ENCODE measurements at places on chromosomes 16 and 17.
A peak's percentile ranks its signal among the peaks of the same experiment; 100 is the strongest.

- no peak for DNase-seq
Measured at GRCh38 chr17:9079461-9080103, 58.3 kb downstream of the NTN1 start.

- no peak for DNase-seq
Measured at GRCh38 chr16:2821487-2822157, 4.6 kb downstream of the PRSS21 start.

GRCh38 chr17:50967795-50968194, 101.6 kb upstream of the TOB1 start:
- DNase-seq, result no peak

GRCh38 chr17:16100737-16101400, 101.2 kb downstream of the TTC19 start:
- no peak for DNase-seq

GRCh38 chr17:41492351-41492750, 2.6 kb upstream of the KRT36 start:
- no peak for DNase-seq

GRCh38 chr17:80287806-80288567, 27.3 kb downstream of the RNF213 start:
- DNase-seq, result no peak

- no peak for DNase-seq
Measured at GRCh38 chr17:45092911-45093430, 31.9 kb downstream of the NMT1 start.

DNA sequence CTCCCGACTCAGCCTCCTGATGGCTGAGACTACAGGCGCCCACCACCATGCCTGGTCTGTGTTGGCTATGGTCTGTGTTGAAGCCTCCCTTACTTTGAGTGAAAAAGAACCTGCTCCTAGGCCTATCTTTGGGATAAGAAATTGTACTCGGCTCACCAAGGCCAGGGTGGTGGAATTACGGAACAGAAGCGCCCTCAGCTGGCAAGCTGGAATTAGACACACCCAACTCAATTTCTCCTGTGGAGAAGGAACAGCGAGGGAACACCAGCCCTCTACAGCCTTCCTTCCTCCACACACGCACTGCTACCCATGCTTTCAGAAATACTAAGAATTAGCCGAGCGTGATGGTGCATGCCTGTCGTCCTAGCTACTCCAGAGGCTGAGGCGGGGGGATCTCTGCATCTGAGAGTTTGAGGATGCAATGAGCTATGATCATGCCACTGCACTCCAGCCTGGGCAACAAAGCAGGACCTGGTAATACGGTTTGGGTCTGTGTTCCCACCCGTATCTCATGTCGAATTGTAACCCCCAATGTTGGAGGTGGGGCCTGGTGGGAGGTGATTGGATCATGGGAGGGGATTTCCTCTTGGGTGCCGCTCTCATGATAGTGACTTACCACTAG, 40.1 kb upstream of the RBBP6 start:
- peak; percentile 57 for DNase-seq

- no peak for DNase-seq
Measured at GRCh38 chr17:64178011-64178825, 48.3 kb upstream of the ERN1 start.

GRCh38 chr17:32664936-32665583, 178.3 kb downstream of the CDK5R1 start:
- DNase-seq, result no peak

- DNase-seq, result peak; percentile 53
Measured at GRCh38 chr17:42428141-42428944, 5.3 kb upstream of the CAVIN1 start.

GRCh38 chr16:51326131-51326856, 175.2 kb upstream of the SALL1 start:
- no peak for DNase-seq

GRCh38 chr17:80902963-80903611, 88.6 kb upstream of the CHMP6 start:
- DNase-seq, result no peak

GRCh38 chr16:79137426-79137939, 463.1 kb downstream of the MAF start:
- DNase-seq, result no peak

- DNase-seq, result no peak
Measured at GRCh38 chr17:73194514-73195222, 1.8 kb downstream of the COG1 start.

- no peak for DNase-seq
Measured at GRCh38 chr17:78972507-78973105, 7.1 kb downstream of the LGALS3BP start.

DNA sequence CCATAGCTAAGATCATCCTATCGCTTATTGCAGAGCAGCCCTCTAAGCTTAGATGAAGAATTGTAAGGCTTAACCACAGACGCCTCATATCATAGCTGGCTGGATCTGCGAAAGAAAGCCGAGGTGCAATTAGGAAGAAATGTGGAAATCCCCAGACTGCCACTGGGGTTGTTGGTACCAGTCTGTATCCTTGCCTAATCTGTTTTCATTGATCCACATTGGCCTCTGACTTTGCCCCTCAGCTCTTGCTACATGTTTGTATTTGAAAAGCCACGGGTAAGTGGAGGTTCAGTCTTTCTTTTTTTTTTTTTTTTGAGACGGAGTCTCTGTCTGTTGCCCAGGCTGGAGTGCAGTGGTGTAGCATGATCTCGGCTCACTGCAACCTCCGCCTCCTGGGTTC, 48.9 kb downstream of the TANGO6 start:
- no peak for DNase-seq

- peak; percentile 36 for DNase-seq
Measured at GRCh38 chr16:58419241-58419990, 27.1 kb downstream of the GINS3 start.

DNA sequence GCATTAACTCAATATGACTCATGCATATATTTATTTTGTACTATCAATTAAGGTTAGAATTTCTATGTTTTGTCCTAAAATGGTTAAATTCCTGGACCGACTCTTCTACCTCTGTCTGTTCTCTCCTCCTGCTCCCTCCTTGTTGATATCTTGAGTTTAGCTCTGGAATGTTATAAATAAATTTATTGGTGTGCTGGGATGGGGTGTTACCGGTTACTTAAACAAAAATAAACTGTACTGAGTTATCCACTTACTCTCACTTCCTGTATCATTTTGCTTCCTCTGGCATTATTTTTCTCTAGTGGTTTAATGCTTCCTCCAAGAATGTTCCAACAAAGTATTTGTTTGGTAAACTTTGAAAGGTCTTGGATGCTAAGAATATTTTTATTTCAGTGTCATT, 120.1 kb downstream of the ABCA8 start:
- DNase-seq, result no peak

- no peak for DNase-seq
Measured at GRCh38 chr16:70691223-70692129, 5.6 kb upstream of the MTSS2 start.

DNA sequence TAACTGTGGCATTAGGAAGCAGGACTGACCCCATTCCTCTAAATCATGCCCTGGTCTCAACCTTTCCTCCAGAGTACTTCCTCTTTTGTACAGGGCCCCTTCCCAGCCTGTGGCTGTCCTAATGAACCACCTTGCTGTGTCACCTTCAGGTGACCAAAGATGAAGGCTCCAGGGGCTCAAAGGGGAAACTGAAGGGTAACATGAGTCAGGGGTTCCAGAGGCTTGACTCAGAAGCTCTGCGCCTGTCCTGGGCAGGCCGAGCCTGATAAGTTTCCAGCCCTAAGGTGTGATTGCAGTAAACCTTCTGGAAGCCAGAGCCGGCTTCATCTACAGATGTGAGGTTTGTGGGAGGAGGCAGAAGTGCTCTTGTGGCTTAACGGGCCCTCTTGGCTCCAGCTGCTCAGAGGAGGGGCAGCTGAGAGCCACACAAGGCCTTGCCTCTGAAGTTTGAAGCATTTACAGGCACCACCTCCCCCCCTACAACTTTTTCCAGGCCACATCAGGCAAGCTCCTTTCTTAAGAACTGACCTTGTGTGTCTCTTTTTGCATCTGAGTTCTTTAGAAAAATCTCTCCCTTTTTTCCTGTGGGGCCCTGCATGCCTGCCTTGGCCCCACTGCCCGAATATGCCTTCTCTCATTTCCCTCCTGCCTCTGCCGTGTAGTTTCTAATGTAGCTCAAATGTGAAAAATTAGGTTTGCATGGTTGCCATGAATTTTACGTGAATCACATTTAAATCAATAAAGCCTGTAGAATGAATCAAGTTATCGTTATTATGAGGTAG, 149.9 kb downstream of the CLEC16A start:
- DNase-seq, result no peak

DNA sequence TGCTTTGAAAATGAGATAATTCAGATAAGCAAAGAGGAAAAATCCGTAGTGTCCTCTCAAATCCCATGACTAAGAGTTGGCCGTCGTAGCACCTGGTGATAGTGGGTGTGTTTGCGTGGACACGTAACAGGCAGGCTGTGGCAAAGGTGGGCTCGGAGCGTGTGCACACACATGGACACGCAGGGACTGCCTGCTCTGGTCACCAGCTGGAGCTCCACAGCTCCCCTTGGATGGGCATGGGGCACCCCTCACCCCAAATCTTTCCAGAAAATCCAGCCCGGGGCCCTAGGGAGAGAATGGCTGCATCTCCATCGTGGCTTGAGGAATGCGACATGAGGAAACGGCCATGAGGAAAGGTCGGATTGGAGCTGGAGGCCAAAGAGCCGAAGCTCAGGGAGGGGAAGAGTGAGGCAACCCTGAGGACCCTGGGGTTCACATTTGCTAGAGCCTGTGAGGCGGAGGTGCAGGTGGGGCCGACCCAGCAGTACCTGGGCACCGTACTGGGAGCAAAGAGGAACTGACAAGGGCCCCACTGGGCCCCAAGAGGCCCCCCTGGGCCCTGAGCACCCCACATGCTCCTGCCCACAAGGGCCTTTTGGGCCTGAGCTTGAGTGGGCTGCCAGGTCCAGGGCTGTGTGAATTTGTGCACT, 51.6 kb downstream of the DNAH17 start:
- DNase-seq, result no peak

GRCh38 chr16:24308200-24308599, 52.1 kb downstream of the CACNG3 start:
- no peak for DNase-seq

DNA sequence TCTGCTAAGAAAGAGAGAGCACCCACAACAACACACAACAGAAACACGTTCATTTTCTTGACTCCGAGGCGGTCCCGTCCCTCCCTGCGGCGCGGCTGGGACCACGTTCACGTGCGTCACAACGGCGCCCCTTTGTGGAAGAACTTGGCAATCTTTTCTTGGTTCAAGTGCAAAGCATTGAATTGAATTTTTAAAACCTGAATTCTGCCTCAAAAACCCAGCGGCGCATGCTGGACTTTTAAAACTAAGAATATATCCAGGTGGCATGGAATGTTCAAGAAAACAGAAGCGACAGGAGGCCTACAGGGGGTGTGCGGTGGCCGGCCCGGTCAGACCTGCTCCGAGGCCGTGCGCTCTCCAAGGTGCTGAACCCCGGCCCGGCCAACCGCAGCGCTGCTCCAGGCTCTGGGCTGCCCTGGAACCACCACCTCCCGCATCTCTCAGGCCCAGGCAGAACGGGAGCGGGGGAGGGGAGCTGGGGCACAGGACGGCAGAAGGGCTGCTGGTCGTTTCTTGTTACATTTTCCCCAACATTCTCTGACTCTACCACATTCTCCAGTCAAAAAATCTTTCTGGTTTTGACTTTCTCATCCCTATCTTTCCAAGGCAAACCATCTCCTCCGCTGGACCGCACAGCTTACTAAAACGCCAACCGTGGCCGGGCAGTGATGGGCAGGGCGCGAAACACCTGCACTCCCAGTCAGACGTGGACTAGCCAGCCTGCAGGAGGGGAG, 3.4 kb upstream of the HEXD start:
- DNase-seq, result peak; percentile 76
